AG08395 (cell line): ENCODE measurements at places on chromosomes 6 and 20.

DNA sequence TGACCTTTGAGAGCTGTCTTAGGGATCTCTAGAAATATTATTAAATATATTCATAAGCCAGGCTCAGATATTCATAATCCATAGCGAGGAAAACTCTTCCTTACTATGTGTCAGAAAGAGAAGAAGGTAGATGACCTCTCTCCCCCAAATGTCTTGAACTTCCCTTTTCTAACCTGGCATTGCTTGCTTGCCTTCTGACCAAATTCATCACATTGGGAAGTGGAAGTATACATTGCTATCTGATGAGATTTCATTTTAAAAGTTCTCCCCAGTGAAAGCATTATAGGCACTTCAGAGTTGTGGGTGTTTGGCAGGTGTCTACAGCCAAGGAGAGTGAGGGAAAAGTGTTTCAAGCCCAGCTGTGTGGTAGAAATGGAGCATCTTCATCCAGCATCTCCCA, 197.3 kb downstream of the ZFAND3 start:
- DNase-seq, result no peak

GRCh38 chr6:143026696-143027449, 33.8 kb upstream of the AIG1 start:
- no peak for DNase-seq

DNA sequence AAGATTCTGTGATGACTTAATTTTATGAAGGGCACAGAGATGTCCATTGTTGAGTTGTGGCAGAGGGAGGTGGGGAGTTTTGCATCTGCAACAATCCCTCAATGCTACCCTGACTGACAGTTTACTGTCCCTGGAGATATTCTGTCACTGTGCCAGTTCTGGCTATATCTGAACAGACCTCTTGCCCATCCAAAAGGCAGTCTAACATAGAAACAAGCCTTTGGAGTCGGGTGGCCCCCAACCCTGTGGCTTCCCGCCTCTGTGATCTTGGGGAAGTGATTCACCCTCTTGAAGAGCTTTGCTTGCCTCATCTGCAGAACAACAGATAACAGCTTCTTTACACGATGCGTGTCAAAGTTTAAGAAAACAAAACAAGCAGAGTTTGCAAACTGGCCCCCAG, 3.8 kb upstream of the E2F1 start:
- no peak for DNase-seq

DNA sequence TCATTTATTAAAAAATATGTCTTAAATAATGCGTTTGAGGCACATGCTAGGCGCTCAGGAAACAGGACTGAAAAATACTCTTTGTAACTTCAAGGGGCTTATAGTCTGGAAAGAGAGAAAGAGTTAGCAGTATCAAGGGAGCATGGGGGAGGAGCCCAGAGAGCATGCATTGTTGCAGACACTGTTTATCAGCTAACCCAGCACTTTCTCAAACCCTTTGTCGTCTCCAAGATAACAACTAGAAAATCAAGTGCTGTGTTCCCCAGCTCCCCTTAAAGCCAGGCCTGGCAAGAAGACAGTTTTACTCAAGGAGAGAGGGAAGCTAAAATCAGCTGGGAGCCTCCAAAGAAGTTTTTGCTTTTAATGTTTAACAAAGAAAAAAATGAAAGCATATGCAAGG, 98.4 kb downstream of the PERP start:
- no peak for DNase-seq

GRCh38 chr20:63318391-63319163, 25.6 kb downstream of the COL20A1 start:
- DNase-seq, result no peak

DNA sequence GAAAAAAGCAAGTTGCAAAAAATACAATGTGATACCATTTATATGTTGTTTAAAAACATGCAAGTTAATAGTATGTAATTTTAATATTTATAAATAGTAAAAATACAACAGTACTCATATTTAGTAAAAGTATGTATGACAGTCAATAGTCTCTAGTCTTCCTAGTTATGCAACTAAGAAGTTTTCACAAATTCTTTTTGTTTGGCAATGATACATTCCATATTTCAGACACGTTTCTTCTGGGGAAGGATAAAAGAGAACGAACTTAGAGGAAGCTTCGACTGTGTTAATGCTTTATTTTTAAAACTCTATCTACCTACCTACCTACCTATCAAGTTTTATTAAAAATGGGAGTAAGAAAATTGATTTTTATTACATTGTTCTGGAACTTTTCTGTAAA, 77.7 kb downstream of the UBE3D start:
- no peak for DNase-seq

DNA sequence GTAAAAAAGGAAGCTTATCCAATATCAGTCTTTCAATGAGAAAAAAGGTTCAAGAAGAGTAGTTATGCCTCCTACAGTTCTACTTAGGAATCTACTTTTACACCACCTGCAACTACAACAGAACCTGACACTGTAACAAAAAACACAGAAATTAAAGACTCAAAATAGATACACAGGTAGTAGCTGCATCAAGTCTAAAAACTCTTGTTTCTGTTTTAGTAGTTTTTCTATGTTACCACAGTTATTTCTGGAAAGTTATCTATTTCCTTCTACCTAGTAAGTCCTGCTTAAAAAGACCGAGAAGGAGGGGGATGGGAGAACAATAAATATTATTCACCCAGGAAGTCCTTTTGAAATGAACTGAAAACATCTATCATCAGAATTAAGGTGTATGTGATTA, 52.5 kb downstream of the ATG5 start:
- no peak for DNase-seq

GRCh38 chr6:143283887-143284645, 166.4 kb downstream of the ADAT2 start:
- DNase-seq, result peak; percentile 63

GRCh38 chr6:18654821-18655220, 267.7 kb downstream of the RNF144B start:
- no peak for DNase-seq

DNA sequence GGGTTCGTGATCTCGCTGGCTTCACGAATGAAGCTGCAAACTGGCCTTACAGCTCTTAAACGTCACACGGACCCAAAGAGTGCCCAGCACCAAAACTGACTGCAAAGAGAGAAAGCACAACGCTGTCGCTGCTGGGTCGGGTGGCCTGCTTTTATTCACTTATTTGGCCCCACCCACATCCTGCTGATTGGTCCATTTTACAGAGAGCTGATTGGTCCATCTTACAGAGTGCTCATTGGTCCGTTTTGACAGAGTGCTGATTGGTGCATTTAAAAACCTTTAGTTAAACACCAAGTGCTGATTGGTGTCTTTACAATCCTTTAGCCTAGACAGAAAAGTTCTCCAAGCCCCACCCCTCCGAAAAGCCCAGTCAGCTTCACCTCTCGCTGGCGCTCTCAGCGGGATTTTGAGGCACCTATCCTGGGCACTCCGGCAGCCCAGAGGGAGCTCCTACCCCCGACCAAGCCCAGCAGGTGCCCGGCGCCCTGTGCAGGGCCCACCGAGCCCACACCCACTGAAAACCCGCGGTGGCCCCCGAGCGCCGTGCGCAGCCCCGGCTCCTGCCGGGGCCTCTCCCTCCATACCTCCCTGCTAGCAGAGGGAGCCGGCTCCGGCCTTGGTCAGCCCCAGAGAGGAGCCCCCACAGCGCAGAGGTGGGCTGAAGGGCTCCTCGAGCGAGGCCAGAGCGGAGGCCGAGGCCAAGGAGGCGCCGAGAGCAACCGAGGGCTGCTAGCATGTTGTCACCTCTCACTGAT, 40.0 kb upstream of the SMAP1 start:
- DNase-seq, result no peak

DNA sequence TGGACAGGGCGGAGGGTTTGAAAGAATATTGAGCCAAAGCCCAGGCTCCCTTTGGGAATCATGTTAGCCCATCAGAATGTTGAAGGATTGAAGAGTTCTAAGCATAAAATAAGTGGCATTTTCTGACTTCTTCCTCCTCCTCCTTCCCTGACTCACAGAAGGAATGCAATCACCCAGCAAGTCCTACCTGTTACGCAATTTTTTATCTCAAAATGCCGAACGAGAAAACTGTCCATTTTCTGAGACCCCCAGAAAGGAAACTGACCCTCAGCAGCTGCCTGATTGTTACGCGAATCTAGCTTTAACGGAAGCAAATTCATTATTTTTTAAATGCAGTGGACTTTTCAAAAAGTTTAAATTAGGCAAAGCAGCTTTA, 4.7 kb upstream of the DNAJC5 start:
- no peak for DNase-seq

- peak; percentile 58 for DNase-seq
These were observed 97.7 kb downstream of the SYCP2 start for GRCh38 chr20:59835448-59836395.

GRCh38 chr6:142444376-142444775, 142.6 kb downstream of the ADGRG6 start:
- no peak for DNase-seq

GRCh38 chr20:25584905-25585704, at the start of gene NINL:
Gene NINL (minus strand): TSS chr20:25585531. CDS start chr20:25526587, 58,944 bp downstream.
- peak; percentile 83 for DNase-seq

DNA sequence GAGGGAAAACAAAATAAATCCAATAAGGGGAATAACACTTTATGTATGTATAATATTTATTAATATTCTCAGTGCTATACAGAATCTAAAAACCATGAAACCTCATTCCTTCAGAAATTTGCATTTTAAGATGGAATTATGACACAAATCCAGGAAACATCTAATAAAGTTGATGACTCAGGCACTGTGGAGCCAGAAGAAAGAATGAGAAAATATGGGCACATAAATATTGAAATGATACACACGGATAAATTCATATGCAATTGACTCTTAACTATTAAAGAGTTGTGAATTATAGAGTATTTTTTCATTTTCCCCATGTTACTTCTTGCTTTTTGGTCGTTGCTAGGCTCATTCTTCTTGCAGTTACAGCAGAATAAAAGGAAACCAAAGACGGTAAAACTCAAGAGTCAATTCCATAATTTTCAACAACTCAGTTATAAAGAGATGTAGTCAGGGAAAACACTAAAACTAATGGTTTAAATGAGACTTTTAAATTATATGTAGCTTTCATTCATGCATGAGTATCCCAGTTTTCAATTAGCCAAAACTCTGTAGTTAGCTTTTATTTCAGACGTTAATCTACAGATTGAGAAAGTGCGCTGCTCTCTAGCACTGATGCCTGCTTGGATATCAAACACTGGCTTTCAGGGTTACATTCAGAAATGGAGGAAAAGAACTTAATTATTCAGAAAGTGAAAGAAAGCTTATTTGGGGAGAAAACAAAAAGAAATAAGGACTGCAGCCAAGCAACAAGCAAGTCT, 95.4 kb downstream of the ADGRB3 start:
- no peak for DNase-seq

DNA sequence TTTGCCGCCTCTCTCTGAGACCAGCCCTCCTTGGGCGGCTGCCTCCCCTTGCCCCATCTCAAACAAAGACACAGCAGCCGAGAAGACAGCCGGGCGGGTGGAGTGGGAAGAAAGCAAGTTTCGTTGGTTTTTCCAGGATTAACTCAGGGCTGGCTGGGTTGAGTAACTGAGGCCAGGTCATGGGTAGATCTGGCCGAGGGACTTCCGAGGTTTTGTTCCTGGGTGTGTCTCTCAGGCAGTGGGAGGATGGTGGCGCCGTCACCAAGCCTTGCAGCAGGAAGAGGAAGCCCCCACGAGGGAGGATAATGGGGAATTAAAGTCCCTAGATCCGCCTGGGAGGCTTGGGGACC, 167.2 kb downstream of the TTLL2 start:
- no peak for DNase-seq
